ENCODE measurements at places on chromosomes 13 and 19.

DNA sequence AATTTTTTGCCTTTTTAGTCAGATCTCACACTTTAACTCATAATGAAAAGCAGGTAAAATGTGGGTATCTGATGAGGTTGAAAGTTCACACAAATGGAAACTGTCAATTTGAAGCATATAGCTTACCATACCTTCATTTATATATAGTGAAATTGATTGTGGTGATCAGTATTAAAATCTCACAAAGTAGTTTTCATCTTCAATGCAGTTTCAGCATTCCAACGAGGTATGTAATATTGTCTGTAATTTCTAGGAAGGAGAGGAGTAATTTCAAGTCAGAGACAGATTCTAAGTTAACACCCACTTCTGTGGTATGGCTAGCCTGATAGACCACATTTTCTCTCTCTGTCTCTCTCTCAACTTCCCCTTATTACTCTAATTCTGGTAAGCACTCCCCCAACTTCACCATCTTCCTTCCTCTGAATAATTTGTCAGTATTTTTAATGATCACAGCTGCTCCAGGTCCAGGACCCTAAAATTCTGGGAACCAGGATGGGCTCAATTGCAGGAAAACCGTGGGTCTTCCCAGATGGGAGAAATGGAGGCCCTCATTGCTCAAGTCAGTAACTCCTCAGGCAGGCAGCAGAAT is 455.7 kb downstream of the FGF9 start:
- DNase-seq: no peak

DNA sequence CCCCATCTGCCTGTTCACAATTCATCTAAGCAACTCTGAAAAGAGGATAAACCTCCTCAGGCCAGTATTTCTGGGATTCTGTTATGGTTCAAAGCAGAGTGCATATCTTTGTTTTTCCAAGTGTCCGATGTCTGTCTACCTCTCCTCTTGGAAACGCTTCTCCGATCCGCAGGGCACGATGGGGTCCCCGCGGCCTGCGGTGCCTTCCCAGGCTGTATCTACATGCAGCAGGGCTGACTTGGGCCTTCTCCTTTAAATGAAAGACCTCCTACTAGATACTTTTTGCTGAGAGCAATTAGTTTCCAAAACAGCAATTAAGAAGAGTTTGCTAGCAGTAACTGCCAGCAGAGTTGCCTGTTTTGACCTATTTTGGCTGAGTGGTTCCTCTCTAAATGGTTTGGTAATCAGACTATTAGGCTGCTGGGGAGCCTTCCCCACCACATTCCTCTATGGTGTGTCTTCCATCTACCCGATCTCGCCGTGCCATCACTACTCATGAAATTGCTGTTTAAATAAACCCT is 23.5 kb downstream of the COL4A2 start:
- DNase-seq: no peak

DNA sequence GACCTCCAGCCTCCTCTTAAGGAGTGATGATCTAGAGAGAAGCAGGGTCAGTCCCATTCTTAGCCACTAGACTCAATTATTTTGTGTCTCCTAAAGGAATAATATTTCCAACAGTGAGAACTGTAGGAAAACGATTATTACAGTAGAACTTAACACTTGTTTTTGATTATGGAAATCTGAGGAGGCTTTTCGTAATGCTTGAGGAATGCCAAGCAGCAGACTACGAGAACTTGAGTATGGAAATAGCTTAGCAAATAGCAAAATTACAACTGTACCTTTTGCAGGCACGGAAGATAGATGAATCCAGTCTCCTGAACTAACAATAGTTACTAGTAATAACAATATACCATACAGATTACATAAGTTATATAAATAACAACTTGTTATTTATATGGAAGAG is 12.2 kb downstream of the BRD4 start:
- DNase-seq: no peak

- DNase-seq: no peak
Measured at GRCh38 chr19:11659612-11660011, 62.3 kb downstream of the ZNF627 start.

- DNase-seq: no peak
Measured at GRCh38 chr19:15448778-15449619, 757 bp downstream of the WIZ start.

GRCh38 chr19:54100561-54100960 is at the start of gene OSCAR:
OSCAR (minus strand) TSS chr19:54100803; CDS start chr19:54100792, 11 bp downstream.
- DNase-seq: no peak

DNA sequence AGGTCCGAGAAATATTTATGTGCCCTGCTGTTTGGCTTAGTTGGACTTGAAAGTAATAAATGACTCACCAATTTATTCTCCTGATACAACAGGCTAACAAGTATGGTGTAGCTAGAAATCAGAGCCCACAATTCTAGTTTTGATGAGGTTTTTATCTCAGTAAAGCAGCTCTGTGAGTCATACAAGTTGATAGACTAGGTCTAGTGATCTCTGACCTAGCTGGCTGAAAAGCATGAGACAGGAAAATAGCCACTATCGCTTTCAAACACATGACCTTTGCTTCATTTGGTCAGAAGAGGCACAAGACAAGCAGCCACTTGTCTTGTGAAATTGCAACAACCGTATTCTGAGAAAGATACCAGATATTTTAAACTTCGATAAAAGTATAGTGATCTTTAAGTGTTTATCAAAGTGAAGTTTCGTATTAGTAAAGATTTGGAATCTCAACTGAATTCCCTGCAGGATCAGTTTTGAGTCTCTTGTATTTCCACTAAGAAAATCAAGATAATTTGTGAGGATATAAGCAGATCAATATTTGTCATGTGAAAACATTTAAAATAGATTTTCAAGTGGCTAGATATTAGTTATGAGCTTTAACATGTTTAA is 126.7 kb downstream of the MAB21L1 start:
- DNase-seq: no peak

- DNase-seq: no peak
Measured at GRCh38 chr19:9705836-9706235, 30.9 kb upstream of the ZNF562 start.

- DNase-seq: no peak
Measured at GRCh38 chr19:30640252-30640965, 268.2 kb downstream of the ZNF536 start.

- DNase-seq: no peak
Measured at GRCh38 chr19:41325947-41326706, 16.2 kb downstream of the CCDC97 start.

- DNase-seq: no peak
Measured at GRCh38 chr13:113800576-113800926, 41.5 kb downstream of the TMEM255B start.

- no peak for DNase-seq
Measured at GRCh38 chr19:30447553-30447870, 75.3 kb downstream of the ZNF536 start.

- no peak for DNase-seq
Measured at GRCh38 chr13:66234159-66234558, 996.0 kb downstream of the PCDH9 start.

- no peak for DNase-seq
Measured at GRCh38 chr13:26991508-26992181, 180.0 kb downstream of the USP12 start.

- peak; percentile 10 for DNase-seq
Measured at GRCh38 chr19:57103573-57104277, 16.1 kb upstream of the USP29 start.

- DNase-seq: no peak
Measured at GRCh38 chr13:113926951-113927660, 46.8 kb downstream of the C13orf46 start.

GRCh38 chr13:112719556-112719955 is 29.7 kb downstream of the ATP11A start:
- DNase-seq: no peak

GRCh38 chr13:50740052-50740741 is 103.3 kb downstream of the DLEU7 start:
- DNase-seq: no peak

DNA sequence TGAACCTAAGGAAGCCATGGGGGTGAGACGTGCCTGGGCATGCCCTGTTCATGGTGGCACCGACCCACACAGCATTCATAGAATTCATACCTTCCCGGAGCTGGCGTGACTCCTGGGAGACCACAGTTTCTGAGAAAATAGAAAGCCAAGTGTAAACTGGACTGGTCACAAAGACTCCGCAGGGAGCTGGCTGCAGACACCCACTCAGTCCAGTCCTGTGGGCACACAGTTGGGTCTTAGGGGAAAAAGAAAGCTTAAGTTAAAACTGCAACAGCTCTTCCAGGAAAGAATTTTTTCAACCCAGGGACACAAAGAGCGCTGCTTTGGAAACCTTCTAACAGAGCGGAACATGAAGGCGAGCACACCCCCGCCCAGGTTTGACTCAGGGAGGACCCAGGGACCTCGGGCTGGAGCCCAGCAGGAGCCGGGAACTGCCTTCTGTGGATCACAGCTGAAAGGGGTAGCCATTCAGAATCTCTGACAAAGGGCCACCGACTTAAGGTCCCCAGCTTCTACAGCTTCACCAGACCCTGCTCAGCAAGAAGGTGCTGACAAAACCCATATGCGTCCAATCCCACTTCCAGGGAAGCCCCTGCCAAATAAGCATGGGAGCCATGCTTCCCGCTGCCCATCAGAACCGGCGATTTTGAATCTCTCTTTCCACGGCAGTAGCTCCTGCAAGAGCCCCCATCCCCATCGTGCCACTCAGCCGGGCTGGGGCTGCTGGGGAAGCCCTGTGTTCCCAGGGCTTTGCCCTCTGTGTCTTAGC is 183.7 kb downstream of the COL4A1 start:
- DNase-seq: no peak

DNA sequence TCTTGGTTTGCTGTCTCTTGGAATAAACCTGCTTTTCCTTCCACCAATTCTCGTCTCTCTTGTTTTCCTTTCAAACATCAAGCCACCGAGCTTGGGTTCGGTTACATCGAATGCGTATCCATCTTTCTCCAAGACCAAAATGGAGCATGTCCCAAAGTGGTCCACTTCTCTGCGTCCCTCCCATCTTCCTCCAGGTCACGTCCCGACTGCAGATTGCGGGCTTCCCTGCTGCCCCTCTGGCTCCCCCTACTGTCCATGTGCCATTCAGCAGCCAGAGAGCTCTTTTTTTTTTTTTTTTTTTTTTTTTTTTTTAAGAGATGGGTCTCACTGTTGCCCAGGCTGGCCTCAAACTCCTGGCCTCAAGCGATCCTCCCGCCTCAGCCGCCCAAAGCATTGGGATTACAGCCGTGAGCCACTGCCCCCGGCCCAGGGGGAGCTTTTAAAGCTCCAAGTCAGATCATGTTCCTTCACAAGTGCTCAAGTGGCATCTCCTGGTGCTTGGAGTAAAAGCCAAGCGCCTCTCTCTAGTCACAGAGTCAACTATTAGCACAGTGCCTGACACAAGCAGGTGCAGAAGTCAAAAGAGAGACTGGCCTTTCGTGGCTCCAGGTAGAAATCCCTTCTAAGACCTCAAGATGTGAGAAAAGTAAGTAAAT is 10.0 kb downstream of the COL5A3 start:
- peak; percentile 26 for DNase-seq

GRCh38 chr13:39406688-39407087 is 196.3 kb downstream of the LHFPL6 start:
- DNase-seq: no peak

- DNase-seq: no peak
Measured at GRCh38 chr13:52348983-52349780, 56.8 kb downstream of the THSD1 start.

- no peak for DNase-seq
Measured at GRCh38 chr13:113537909-113538688, 46.5 kb upstream of the TFDP1 start.

- DNase-seq: no peak
Measured at GRCh38 chr13:28056426-28056825, 44.0 kb downstream of the FLT3 start.

DNA sequence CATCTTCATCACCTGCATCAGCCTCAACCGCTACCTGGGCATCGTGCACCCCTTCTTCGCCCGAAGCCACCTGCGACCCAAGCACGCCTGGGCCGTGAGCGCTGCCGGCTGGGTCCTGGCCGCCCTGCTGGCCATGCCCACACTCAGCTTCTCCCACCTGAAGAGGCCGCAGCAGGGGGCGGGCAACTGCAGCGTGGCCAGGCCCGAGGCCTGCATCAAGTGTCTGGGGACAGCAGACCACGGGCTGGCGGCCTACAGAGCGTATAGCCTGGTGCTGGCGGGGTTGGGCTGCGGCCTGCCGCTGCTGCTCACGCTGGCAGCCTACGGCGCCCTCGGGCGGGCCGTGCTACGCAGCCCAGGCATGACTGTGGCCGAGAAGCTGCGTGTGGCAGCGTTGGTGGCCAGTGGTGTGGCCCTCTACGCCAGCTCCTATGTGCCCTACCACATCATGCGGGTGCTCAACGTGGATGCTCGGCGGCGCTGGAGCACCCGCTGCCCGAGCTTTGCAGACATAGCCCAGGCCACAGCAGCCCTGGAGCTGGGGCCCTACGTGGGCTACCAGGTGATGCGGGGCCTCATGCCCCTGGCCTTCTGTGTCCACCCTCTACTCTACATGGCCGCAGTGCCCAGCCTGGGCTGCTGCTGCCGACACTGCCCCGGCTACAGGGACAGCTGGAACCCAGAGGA is 2.6 kb downstream of the P2RY11 start:
- no peak for DNase-seq

- no peak for DNase-seq
Measured at GRCh38 chr13:85501616-85502015, 297.6 kb downstream of the SLITRK6 start.

DNA sequence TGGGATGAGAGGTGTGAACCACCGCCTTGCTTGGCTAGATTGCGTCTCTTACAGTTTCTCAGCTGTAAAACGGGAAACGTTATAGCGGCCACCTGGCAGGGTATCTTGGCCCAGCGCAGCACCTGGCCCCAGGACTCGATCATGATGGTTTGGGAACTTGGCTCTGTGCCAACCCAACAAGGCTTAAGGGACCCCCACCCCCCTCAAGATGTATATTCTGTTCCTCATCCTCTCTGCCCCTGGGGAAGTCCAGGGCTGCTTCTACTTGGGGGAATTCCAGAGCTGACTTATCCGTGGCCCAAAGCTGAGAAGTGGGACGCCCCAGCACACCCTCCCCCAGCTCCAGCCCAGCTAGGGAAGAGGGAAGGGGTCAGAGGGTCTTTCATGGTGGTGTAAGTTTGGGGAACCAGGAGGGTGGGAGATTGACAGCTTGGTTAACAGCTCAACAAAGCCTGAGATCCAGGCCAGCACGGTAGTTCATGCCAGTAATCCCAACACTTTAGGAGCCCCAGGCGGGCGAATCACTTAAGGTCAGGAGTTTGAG is 695 bp downstream of the ICAM1 start:
- no peak for DNase-seq

- no peak for DNase-seq
Measured at GRCh38 chr13:44540761-44541434, 35.2 kb downstream of the TSC22D1 start.

DNA sequence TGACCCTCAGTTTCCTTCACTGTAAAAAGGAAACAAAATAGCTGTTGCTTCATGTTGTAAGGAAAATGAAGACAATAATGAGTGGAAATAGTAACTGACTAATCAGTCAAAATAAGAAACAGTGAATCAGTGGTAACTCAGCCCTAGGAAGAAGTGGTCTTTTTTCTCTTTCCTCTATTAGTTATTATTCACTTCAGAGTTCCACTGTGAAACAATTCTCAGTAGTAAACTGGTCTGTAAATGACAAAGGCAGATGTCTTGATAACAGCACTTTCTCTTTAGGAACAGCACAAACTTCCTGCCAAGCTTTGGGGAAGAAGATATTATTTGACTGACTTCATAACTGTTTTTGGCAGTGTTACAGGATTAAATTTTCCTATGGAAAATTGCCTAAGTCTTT is 600.5 kb upstream of the KLHL1 start:
- no peak for DNase-seq

- no peak for DNase-seq
Measured at GRCh38 chr19:13396250-13397080, 109.8 kb downstream of the CACNA1A start.

Measured in stimulated activated CD8-positive, alpha-beta memory T cell treated with anti-CD3 and anti-CD28 coated beads, Interleukin-15, amount 100 ng/mL, for 24 hours (primary cell).